ENCODE measurements at places on chromosomes 7 and 10.

DNA sequence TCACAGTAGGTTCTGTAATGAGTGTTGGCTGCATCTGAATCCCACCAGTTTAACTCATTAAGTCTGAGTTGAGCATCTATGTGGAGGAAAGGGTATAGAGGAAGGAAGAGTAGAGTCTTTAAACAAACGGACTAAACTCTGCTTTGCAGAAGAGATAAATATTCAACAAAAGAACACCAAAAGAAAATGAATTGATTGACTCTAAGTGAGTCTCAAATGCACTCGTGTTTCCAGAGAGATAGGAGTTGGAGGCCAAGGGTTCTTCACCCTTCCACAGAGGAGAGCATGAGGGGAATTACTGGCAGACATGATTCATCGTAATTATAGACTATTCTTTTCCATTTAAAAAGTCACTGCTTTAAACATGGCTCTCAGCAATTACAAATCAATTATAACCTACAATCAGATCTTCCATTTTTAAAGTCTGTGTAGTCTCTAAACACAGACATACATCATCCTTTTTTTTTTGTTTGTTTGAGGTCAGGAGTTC lies 56.3 kb downstream of the PLPP4 start:
- no peak for DNase-seq

DNA sequence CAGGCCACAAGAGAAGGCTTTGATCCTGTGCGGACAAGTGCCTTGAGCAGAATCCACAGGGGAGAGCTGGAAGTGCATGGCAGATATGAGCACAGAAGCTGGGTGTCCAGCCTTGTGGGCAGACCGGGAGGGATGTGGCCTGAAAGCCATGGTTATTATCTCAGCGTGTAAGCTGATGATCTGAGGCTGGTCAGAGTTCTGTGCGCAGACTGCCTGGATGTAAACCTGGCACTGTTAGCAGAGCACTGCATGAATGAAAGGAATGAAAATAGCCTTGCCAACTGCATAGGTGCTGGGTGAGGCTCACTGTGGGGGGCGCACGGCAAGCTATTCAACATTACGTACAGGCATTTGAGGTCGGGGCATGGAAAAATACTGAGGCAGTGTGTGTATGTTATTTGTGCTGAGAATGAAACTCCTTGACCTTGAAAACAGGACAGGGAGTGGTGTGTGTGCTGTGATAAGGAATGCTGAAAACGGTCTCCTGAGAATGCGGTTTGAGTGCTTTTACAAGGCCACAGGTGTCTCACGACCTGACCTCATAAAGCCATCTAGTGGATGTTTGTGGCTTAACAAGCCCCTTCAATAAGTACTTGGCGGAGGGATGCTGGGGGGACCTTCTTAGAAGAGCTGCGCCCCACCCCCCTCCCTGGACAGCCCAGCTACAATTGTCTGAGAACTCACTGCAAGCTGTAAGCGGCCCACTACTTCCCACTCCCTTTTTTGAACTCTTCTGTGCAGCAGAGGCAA lies 18.7 kb downstream of the AKR1C1 start:
- no peak for DNase-seq

- no peak for DNase-seq
Observed at GRCh38 chr10:24440817-24441797, 232.2 kb downstream of the KIAA1217 start.

DNA sequence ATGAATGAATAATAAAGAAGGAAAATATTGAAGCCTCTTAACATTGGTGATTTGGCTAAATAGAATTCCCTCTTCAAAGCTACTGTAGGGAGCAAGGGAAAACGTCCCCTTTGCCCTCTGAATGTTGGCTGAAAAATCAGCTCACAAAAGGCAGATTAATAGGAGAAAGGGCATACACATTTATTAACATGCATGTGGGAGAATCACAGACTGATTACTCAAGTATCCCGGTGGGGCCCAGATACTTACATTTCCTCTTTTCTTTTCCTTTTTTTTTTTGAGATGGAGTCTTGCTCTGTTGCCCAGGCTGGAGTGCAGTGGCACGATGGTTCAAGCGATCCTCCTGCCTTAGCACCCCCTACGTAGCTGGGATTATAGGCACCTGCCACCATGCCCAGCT lies 68.5 kb downstream of the HK1 start:
- no peak for DNase-seq

DNA sequence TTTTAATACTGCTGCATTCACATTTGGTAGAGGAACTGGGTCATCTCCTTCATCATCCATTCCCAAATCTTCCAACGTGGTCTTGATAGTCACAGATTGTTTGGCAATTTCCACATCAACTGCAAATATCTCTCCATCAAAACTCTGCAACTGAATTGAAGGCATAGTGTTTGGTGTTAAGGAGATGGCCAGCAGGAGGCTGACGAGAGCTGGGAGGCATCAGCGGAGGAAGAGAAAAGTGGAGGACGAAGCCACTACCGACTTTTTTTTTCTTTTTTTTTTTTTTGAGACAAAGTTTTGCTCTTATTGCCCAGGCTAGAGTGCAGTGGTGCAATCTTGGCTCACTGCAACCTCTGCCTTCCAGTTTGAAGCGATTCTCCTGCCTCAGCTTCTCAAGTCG lies 205.0 kb upstream of the KCTD7 start:
- no peak for DNase-seq

GRCh38 chr10:30392564-30392990 lies 41.4 kb upstream of the MAP3K8 start:
- DNase-seq, result peak; percentile 85

DNA sequence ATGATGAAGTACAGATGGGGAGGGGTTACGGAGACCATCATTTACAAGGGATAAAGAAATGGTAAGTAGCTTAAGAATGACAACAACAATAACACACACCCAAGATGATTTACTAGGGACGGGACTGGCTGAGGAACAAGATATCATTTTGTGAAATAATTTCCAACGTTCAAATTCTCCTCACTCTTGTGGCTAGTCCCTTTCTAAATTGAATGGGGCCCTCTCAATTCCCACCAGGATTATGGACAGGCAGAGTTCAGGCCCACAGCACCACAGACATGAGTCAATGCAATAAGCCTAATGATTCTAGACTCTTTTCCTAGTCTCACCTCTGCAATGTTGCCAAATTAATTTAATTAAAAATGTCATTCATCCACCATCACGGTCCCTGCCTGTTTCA lies 448.1 kb downstream of the KCNMA1 start:
- DNase-seq, result no peak

- DNase-seq, result no peak
Observed at GRCh38 chr10:114353383-114353782, 50.9 kb downstream of the AFAP1L2 start.

DNA sequence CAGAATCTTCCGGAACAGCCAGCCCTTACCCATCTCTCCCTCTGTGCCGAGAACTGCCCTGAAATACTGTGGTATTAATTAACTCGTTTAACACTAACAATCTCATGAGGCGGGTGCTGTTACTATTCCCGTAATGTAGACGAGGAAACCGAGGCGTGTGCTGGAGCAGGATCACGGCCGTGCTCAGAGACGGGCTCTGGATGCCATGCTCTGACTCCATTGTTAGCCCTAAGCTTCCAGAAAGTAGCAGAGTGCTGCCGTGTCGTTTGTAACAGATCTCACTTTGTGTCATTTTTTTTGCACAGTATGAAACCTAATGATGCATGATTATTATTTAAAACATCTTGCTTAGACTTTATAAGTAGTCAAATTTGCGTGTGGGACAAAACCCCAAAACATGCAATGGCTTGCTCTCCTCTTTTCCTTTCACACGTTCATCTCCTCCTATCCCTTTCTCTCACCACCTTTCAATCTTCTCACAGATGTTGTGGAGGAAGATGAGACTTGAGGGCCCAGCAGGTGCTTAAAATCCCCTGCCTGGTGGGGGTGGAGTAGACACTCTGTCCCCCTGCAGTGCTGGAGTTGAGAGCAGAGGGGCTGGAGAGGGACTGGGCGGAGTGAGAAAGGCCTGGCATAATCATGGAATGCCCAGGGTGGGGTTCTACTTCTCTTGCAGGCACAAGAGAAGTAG lies 482 bp upstream of the ACTR3C start:
- no peak for DNase-seq

- no peak for DNase-seq
Observed at GRCh38 chr7:132964876-132965275, 117.0 kb downstream of the CHCHD3 start.

GRCh38 chr7:156022483-156023459 lies 210.5 kb upstream of the SHH start:
- DNase-seq, result no peak

- no peak for DNase-seq
Observed at GRCh38 chr7:102283477-102284189, 3.0 kb upstream of the SH2B2 start.

GRCh38 chr7:109126404-109127050 lies 556.9 kb downstream of the DNAJB9 start:
- no peak for DNase-seq

DNA sequence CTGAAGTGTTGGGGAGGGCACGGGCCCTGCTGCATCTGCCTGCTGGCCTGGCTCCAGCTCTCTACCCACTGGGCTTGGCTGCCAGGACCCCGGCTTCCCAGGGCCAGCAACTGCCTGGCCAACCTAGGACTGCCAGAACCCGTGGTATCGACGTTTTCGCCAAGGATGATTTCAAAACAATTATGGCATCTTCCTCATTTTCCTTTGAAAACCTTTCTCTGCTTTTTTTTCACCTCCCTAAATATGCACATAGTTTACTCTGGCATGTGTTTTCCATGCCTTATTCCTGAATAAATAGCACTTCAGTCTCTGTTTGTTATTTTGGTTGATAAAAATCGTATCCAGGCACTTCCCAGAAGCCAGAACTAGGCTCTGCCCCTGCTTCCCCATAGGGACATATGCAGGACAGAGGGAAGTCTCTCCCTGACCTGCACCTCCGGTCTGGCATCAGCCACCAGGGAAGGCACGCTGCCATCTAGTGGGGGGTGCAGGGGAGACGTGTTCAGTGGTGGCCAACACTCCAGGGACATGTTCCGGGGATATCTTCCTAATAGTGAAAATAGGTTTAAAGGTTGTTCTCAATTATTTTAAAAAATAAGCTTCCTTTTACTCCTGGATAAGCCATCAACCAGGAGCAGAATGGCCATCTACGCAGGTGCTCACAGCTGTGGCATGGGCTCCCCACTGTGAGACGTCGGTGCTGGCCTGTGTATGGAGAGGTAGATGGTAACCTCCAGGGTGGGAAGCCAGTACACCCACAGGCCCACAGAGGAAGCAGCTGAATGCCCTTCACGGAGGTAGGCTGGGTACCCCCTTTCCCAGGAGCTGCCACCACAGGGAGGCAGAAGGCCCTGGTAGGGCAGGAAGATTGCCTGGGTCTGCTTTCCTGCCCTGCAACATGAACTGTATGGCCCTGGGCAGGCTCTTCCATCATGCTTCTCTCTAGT lies 30.7 kb upstream of the ANTXRL start:
- DNase-seq, result peak; percentile 76

GRCh38 chr10:6843481-6843881 lies 263.4 kb upstream of the PRKCQ start:
- DNase-seq, result no peak

DNA sequence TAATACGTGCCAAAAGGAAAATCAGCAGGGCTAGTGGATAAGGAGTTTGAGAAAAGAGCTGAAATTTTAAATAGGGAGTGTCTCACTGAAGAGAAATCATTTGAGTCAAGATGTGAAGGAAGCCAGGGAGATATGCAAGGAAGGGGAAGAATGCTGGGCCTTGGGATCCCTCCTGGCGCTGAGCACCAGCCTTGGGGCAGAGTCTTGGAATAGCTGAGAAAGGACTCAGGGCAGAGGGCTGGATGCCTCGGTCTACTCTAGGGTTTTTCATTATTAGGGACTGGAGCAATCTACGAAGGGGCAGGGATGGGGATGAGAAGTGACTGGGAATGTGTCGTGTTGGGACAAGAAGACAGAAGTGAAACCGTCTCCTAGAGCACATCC lies 484 bp downstream of the ZWINT start:
- no peak for DNase-seq

- no peak for DNase-seq
Observed at GRCh38 chr10:76723844-76724243, 913.8 kb downstream of the KCNMA1 start.
